ENCODE measurements at places on chromosomes 5 and 9.

- DNase-seq = no peak
Measured at GRCh38 chr5:4928409-4928808, 211.7 kb upstream of the ADAMTS16 start.

DNA sequence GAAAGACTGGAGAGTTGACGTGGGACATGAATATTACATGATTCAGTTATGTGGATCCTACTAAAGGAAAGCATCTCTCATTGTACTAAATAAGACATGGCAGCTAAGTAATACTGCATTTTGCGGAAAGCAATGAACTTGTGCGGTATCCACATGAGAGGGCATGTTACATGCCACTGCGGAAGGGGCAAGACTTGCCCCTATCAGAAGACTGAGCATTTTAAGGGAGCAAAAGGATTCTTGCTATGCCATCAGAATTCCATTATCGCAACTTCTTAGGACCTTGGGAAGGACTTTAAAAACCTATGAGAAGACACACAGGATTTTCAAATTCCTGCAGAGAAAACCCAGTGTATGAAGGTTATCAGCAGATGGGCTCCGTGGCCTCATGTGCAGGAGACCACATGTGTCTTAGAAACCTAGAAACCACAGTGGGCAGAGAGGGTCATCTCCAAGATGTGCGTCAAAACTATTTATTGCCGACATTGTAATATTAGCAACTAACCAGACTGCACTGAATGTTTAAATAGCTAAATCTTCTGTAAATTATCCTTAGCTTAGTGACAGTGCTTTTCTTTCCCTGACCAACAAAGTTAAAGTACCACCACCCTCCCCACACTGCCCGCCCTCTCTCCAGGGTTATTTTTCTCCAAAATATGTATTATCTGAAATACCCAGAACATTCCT is 457.7 kb downstream of the ICE1 start:
- no peak for DNase-seq

DNA sequence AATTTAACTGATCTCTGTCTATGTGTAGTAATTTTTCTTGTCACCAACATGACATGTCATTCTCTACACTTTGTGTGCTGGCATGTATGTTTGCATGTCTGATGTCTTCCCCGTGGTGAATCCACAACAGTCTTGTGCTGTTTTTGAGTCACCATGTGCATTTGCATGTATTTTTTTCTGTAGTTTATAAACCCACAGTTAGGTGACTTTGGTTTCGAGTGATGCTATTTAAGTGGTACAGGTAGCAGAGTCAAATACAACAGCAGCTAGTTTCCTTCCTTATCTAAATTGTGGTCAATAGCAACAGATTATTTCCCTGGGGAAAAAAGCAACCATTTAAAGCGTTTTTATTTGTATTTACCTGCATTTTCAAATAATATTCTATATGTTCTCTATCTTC is 89.9 kb upstream of the FSD1L start:
- no peak for DNase-seq

DNA sequence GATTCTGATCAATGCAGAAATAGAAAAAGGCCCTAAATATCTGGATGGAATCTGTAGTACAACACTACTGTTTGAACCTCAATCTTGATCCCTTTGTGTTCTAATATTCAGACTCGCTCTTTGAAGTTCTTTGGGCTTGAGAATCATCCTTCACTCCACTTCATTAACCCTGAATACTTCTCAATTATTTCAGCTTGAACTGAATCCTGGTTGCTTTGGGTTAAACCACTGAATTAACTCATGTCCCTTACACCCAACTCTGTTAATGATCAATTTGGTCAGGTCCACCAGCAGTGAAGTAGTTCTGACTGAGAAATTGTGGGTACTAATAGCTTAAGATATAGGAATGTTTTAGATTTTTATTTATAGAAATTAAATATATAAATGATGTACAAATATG is 1707.2 kb upstream of the ACO1 start:
- no peak for DNase-seq

- DNase-seq = no peak
Measured at GRCh38 chr5:139908749-139909148, 113.1 kb downstream of the PSD2 start.

GRCh38 chr9:86368871-86369521 is 14.8 kb upstream of the TUT7 start:
- no peak for DNase-seq

- DNase-seq = no peak
Measured at GRCh38 chr5:109982966-109983534, 293.3 kb downstream of the MAN2A1 start.

DNA sequence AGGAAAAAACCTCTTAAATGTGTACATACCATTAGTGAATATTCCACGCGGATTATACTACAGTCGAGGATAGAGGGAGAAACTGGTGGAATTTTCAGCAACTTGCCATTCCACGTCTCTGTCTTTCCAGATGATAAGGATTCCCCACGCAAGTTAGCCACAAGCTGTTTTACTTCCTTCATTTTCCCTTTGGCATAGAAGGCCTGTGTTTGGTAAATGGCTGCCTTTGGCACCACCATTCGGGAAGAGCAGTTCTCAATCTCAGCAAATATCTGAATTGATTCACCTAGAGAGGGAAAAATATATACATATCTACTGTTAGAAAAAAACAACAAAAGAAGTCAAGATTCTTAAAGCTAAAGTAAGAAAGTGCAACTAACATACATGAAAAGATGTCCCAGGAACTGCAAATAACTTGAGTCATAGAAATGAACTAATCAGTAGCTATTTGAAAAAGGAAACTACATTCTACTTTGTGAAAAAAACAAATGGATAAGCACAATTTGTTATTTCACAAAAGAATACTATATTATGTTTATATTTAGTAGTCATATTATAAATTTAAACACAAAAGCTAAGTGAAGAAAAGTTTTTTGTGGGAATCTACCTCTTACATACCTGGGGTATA is 8.1 kb downstream of the ARRDC3 start:
- DNase-seq = no peak

GRCh38 chr9:86766912-86767311 is 180.4 kb downstream of the GAS1 start:
- DNase-seq = no peak

- no peak for DNase-seq
Measured at GRCh38 chr9:95102572-95102971, 214.9 kb downstream of the FANCC start.

- DNase-seq = no peak
Measured at GRCh38 chr5:2091921-2092320, 209.2 kb upstream of the IRX4 start.

DNA sequence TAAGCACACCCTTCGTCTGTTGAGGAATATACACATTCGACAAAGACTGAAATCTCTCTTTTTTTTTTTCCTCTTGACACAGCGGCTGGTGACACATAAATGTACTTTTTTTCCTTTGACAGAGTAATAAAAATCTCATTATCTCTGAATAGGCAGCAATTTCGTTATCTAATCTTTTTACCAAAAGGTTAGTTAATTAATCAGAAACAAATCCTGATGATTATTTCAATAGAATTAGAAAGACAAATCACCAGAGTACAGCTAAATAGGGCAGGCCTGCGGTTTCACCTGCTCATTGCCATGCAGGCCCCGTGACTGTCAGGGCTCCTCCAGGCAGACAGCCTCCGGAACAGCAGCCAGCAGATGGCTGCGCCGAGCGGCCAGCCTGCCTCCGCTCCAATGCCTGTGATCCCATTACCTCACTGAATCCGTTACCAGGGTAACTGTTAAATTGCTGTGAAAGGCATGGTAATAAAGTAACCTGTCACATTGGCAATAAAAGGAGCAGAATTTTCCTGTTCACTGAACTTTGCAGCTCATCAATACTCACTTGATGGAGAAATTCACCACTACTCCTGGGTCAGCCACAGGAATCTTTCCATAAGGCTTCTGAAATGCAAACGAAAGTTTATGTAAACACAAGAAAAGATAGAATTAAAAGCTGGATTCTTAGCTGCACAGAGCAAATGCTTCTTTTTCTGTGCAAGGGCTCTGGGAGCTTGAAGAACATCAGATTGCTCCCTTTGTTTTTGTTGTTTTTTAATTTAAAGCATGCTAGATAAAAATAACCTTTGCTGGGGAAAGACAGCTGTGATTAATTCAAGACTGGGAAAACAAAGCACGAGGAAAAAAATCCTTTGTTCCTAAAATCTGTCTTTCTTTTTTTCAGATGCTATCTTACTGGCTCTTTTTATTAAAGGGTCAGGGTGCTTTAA is 666.4 kb upstream of the ZNF608 start:
- DNase-seq = no peak

DNA sequence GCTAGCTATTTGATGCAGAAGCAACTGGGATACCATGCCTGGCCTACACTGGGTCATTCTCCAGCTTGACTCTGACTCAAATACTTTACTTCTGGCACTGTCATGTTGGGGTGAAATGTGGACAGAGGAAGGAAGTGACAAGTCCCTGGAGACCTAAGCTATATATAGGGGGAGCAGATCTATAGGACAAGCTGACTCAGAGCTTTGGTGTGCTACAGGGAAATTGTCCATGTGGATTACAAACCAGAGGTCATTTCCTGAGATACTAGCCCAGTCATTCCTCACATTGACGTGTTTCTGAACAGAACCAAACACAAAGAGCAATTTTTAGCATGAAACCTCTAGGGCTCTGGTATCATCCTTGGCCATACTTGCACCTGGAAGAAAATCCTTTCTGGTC is 531.6 kb upstream of the CLINT1 start:
- DNase-seq = no peak

GRCh38 chr5:113505181-113505580 is 8.3 kb upstream of the YTHDC2 start:
- DNase-seq = no peak
